Activated CD4-positive, CD25-positive, alpha-beta regulatory T cell treated with anti-CD3 and anti-CD28 coated beads, Interleukin-2, amount 50 U/mL, for 16 hours (primary cell): ENCODE measurements at places on chromosomes 16 and 17.

DNA sequence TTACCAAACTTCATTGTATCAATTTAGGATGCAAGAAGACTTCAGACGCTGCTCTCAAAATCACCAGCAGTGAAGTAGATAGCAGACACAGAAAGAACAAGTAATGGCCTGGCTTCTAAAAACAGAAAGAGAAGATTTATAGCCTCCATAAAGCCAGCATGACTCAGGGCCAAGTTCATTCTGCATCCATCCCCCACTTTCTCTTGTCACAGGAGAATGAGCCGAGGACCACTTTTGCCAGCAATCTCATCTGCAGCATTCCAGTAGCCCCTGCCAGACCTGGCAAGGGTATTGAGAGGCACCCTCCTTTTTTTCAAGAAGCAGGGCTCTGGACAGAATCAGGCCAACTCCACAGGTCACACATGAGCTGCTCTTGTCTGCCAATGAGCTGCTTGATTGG, 355.4 kb upstream of the SOX9 start:
- no peak for DNase-seq

- no peak for DNase-seq
Observed at GRCh38 chr17:34009912-34010311, 245.2 kb upstream of the CCL2 start.

DNA sequence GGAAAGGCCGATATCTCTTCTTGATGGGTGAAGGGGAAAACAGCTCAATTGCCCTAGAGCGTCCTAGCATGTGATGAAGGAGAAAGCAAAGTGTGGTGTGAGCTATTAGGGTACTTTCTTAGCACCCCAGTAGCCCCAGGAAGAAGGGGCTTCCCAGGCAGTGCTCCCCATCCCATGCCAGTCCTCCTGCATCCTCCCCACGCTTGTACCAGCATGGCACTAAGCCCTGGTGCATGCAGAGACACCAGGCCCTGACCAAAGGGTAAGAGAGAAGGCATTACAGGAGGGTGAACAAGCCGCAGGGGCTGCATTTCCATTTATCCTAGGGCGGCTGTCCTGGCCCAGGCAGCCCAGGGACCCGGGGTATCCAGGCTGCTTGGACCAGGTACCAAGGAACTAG, 3.1 kb downstream of the CYB561 start:
- DNase-seq = no peak

GRCh38 chr16:11370084-11370931, 25.0 kb downstream of the RMI2 start:
- no peak for DNase-seq

DNA sequence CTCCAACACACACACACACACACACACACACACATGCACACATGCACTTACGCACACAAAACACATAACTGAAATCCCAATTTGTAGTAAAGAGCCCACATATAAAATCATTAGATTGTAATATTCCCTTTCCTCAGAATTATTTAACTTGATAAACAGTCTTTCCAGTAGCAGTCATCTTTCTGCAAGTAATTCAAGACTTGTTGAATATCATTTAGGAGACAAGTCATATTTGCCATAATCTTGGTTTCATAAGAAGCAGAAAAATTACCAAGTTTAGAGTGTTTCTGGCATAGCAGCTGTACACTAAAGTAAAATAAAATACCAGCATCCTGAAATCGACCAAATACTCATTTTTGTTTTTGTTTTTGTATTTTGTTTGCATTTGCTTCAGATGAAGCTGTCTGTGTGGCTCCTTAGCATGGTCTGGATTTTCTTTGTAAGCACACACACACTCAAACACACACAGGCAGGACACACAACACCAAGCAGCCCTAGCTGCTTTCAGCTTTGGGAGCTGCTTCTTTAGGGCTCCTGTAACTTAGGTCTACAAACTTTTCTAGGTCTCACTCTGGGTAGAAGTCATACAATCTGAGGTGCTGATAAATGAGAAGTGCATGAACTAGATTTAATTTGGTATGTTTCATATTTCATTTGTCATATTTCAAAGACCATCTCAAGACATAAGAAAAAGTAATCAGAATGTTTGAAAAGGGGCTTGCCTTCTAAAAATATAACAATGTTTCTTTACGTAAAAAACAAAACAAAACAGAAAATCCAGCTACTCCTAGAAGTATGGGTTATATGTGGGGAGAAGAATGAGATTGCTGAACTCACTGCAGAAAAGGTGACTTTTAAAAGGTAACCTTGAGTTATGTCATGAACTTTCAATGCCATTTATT, 3.0 kb downstream of the SALL1 start:
- no peak for DNase-seq

- no peak for DNase-seq
Observed at GRCh38 chr16:61957075-61957855, 79.0 kb downstream of the CDH8 start.

GRCh38 chr17:81044764-81045589, 10.0 kb downstream of the BAIAP2 start:
- no peak for DNase-seq

GRCh38 chr16:24308200-24308599, 52.1 kb downstream of the CACNG3 start:
- DNase-seq = no peak

DNA sequence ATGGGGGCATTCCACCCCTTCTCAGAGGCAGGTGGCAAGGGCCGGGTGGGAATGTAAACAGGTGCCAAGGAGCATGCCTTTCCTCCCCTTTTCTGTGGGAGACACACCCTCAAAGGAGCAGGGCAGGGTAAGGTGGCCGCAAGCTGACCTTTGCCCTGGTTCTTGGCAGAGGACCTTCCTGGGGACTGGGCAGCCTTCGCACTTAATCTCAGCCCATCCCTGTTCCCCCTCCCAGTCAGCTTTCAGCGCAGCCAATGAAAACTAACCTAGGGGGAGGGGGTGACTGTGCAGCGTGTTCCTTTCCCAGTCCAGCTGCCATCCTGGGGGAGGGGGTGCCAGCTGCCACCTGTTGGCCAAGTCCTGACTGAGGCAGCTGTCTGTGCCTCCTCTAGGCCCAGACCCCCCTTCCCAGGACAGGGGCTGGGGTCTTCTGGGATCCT, 2.8 kb downstream of the TRAF4 start:
- no peak for DNase-seq

DNA sequence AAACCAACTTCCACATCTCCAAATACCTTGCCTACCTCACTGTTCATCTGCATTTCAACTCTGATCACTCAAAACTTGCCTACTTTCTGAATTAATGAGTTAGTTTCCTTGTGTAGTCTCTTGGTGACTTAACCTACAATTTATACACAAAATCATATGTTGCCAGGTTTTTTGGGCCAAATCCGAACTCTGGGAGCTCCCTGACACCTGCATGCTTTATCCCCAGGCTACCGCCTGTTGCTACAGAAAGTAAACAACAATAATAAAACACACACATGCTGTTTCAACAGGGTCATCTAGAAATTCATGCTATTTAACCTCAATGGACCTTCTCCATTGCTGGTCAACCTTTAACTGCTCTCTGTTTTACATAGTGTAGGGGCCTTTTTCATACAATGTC, 104.5 kb upstream of the AXIN2 start:
- DNase-seq = no peak

DNA sequence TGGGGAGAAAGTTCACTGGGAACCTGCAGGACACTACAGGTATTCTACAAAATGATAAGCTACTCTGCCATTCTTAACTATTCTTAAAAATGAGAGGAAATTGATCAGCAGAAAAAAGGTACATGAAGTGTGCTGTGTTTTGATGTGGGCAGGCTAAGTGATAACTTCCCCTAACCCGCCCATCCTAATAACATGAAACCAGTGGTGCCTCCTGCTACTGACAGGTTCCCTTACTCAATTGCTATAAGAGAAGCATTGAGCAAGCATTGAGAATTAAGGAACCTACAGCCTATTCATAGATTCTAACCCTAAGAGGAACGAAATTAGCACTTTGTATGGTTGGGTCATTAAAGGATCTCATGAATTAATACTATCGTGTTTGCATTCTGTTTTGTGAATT, 18.9 kb downstream of the XYLT1 start:
- no peak for DNase-seq

DNA sequence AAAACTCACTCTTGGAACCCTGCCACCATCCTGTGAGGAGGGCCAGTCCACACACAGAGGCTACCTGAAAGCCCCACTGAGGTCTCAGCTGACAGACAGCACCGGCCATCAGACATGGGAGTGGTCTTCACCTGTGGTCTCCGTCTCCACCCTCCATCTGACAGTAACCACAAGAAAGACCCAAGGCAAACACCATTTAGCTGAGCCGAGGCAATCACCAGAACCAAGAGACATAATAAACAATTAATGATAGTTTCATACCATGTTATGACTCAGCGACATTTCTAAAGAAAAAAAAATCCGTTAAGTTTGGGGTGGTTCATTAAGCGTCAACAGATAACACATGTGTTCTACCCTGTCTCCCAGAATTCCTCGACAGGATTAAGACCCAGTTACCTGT, 6.1 kb upstream of the EVPLL start:
- DNase-seq = no peak
